Activated B cell treated with CpG ODN at 0.5 μM for 24 hours (primary cell): ENCODE measurements at places on chromosomes 16 and 17. TPM values are rescaled to one million over a fixed set of nuclear protein-coding genes. Genes with fewer than 3 reads are reported as not detected.
A peak's percentile ranks its signal among the peaks of the same experiment; 100 is the strongest.

The SSTR5 gene
- not detected in 2 replicates for total RNA-seq

The NLRC3 gene
- total RNA-seq = 18.5 and 22.2 TPM in 2 replicates

The ZACN gene
- total RNA-seq = 0.34 and 0.67 TPM in 2 replicates

The SF3B3 gene
- 444 and 463 TPM in 2 replicates for total RNA-seq

The CACNG5 gene
- not detected in 2 replicates for total RNA-seq

The MRPS7 gene
- 67.6 and 71.3 TPM in 2 replicates for total RNA-seq

GRCh38 chr17:56679115-56679776 is 85.7 kb downstream of the NOG start:
- DNase-seq = no peak
- peaks cover 47% of the 10 kb centered on the region for H3K27me3 ChIP-seq
- no peak overlapping the region for H3K27ac ChIP-seq
- peaks cover 9% of the 10 kb centered on the region for H3K4me1 ChIP-seq
- H3K4me3 ChIP-seq = peak overlapping the region; percentile 62

GRCh38 chr17:10087355-10087754 is 111.1 kb downstream of the GAS7 start:
- peaks cover 21% of the 10 kb centered on the region for H3K4me1 ChIP-seq
- no peaks in the 10 kb centered on the region for H3K27me3 ChIP-seq
- peaks cover 5% of the 10 kb centered on the region for H3K36me3 ChIP-seq
